ENCODE measurements at places on chromosomes 2 and 18.
A peak's percentile ranks its signal among the peaks of the same experiment; 100 is the strongest.

DNA sequence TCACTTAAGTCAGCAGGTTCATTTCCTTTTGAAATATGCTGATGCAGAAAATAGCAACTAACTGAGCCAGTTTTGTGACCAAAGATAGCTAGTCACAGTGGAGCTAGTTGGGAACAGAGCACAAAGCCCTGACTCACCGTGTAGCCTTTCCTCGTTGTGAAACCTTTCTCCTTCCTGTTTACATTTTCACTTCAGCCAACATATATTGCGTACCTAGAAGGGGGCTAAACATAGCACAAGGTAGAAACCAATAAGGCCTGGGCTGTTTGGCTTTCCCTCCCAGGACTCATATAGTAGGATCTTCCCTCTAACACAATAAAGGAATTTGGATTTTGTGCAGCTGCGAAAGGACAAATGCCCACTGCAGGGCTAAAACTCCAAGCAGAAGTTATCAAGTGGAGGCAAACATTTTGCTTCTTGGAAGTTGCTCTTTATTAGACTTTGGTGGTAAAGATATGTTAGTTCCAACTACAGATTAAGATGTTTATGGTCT lies 24.5 kb upstream of the LPIN2 start:
- DNase-seq = no peak

DNA sequence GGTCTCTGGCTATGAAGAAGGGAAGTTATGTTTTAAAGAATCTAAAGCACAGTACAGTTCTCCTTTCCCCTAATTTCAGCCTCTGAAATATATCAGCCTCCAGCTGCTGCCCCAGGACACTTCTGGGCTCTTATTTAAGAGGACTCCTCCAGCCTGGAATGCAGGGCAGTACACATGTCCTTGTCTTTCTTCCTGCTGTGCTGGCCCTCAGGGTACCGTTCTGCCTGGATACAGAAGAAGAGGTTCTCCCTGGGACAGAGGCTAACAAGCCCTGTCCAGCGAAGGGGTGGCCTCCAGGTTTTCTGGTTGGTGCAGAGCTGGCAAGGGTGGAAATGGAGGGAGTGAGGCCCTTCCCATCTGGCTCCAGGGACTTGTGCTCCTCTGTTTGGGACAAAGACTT lies 22.1 kb downstream of the MLPH start:
- no peak for DNase-seq

DNA sequence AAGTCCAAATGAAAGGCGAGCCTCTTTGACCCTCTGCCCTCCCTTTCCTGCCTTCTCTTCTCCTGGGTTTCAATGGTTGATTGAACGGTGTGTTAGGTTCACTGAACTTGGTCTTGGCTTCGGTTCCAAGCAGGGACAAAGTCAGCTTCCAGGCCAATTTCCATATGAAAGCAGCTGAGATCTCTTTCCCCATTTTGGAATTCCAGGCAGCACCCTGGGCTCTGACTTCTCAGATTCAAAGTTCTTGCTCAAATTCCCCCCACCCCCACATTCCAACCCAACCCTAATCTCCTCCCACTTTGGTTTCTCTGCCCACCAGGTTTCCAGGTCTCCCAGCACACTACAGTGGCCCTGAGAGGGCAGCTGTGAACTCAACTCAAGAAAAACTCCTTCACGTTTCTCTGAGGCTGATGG lies 231.0 kb downstream of the INSIG2 start:
- no peak for DNase-seq

- no peak for DNase-seq
Observed at GRCh38 chr2:23918837-23919489, 8.0 kb downstream of the ATAD2B start.

DNA sequence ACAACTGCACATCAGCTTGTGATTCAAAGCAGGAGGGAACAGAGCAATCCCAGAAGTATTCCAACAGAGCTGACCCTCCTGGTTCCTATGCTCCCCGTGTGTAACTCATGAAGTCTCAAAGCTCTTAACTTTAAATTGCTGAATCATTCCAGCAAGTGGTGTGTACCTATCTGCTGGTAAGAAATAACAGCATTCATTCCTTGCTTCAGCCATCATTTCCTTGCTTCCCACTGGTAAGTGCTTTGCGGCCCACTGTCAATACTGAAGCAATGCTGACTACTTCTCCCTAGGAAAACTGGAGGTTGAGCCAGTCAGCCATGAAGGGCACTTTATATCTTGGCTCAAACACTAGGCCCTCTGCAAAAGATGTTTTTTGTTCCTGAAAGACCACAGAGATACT lies 222.4 kb downstream of the EXOC6B start:
- DNase-seq = no peak

DNA sequence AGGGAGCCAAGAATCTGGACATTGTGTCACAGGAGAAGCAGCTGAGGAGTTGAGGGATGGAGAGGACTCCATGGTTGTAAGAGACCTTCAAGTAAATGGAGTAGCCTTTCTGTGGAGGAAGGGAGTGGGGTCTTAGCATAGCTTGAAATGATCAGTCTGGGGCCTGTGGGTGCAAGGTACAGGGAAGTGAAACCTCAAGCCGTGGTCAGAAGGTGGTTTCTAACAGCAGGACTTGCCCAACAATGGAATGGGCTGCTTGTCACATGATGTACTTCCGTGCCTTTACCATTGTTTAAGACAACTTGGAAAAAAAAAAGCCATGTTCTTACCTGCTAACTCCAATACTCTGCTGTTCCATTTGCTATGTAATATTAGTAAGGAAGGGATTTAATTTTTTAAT lies 140.7 kb downstream of the LDLRAD4 start:
- DNase-seq = no peak

GRCh38 chr2:96556441-96557330 lies 20.1 kb downstream of the ARID5A start:
- peak; percentile 77 for DNase-seq

- DNase-seq = peak; percentile 80
Observed at GRCh38 chr2:28390241-28390745, 2.4 kb upstream of the FOSL2 start.

DNA sequence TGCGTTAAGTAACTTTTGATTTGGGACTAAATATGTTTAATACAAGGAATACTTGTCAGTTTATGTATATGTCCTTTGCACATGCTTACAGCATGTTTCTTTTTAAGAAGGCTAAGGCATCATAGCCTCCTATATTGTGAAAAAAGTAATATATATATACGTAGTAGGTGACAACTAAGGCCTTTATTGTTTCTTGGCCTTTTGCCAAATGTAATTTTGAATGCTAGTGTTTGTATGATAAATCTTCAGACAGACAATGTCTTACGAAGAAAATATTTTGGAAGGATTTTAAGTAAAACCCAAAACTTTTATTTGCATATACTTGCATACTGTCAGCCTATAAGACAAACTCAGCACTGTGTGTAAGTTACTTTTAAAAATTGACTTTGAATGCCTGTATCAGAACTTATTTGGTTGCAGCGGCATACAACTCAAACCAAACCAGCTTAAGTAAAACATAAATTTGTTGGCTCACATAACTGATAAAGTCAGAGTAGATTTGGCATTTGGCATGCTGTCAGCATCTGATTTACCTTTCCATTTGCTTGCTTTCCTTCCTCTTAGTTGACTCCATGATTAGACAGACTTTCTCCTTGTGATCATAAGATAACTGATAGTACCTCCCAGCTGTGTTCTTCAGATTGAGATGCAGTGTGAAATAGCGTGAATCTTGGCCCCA lies 24.4 kb downstream of the UBE2E3 start:
- no peak for DNase-seq

- no peak for DNase-seq
Observed at GRCh38 chr18:68662754-68663153, 52.2 kb downstream of the TMX3 start.

Measured in right lobe of liver (tissue), 6 donors.